ENCODE measurements at places on chromosomes 5 and 9. TPM values are rescaled to one million over a fixed set of nuclear protein-coding genes. Genes with fewer than 3 reads are reported as not detected.
A peak's percentile ranks its signal among the peaks of the same experiment; 100 is the strongest.

NTRK2 gene
- 37.9 TPM for total RNA-seq

SPATA31E1 gene
- total RNA-seq, result not detected

LHX6 gene
- total RNA-seq, result not detected

TICAM2 gene
- total RNA-seq, result 1.6 TPM

CDH12 gene
- not detected for total RNA-seq

PCDHB11 gene
- 4.4 TPM for total RNA-seq

GRCh38 chr9:85216601-85217000, 525.2 kb downstream of the AGTPBP1 start:
- H3K4me3 ChIP-seq, result no peak overlapping the region
- no peaks in the 10 kb centered on the region for H3K4me1 ChIP-seq
- no peak for DNase-seq

GRCh38 chr9:129319938-129320481, 141.9 kb upstream of the IER5L start:
- peak; percentile 12 for DNase-seq
- no peaks in the 10 kb centered on the region for H3K27me3 ChIP-seq

- H3K27ac ChIP-seq, result peak overlapping the region; percentile 76
- peaks cover 28% of the 10 kb centered on the region for H3K4me1 ChIP-seq
- no peak for DNase-seq
- peaks cover 8% of the 10 kb centered on the region for H3K36me3 ChIP-seq
- peak overlapping the region; percentile 91 for H3K4me3 ChIP-seq
Observed at GRCh38 chr9:129081388-129081904, 535 bp downstream of the DOLPP1 start.

DNA sequence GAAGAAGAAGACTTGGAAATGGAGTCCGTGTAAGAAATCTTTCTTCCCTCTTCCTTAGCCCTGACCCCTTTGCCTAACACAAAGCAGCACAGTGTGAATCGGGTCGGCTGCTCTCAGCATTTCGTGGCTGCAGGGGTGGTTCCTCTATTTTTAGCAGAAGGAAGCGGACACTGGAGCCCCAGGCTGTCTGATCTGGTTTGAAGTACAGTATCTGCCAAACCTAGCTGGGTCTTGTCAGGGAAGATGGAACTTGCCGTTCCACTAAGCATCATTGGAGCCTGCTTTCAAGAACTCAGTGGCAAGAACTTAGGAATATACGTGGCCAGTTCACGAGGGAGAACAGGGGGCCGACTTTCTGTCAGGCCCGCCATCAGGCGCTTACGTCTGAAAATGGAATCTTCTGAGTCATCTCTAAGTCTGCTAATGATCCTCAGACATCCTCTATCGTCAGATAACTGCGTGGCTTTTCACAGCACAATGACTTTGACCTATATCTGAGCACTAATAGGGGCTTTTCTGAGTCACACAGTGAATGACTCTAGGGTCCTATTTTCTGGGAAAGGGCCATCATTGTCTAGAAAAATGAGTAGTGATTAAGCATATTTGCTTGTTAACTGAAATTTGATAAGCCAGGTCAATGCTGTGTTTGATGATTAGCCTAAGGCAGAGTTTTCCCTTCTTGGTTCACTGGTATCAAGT, 43.3 kb upstream of the NCS1 start:
- H3K4me1 ChIP-seq, result no peaks in the 10 kb centered on the region
- H3K27me3 ChIP-seq, result no peaks in the 10 kb centered on the region
- H3K27ac ChIP-seq, result peak overlapping the region; percentile 5
- H3K4me3 ChIP-seq, result no peak overlapping the region
- H3K36me3 ChIP-seq, result peaks cover 18% of the 10 kb centered on the region
- peak; percentile 31 for DNase-seq

DNA sequence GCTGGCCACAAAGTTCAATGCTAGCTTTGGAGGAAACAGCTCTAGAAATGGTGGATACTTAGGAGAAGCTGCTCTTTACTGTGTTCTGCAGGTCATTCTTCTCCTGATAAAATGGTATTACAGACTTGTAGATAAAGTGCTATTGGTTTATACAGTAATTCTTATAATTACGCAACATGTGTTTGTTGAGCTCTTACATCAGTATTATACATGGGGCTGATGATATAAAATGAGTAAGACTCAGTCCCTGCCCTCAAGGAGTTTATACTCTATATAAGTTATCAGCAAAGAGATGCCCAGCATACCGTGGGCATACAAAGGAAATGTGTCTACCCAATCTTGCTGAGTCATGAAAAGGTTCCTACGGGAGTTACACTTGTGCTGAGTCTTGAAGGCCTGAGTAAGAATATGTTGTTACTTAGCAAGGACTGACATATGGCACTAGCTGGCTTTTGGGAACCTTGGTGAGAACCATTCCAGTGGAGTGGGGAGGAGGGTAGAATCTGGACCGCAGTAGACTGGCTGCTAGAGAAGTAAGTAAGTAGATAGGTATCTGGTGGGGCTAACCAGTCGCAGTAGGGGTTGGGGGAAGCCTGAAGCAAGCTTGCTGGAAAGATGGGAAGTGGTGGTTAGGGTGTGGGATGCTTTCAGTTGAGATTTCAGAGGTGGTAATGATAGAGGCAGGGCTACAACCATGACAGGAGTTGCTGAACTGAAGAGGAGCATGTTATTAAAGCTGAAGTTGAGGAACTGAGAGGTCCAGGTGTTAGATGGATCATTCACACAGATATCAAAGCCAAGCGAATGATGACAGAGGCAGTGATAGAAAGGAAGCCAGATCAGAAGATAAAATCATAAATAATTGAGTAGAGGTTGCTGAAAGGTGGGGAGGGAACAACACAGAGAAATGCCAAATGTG, 11.1 kb upstream of the TTC23L start:
- peaks cover 10% of the 10 kb centered on the region for H3K36me3 ChIP-seq
- no peak overlapping the region for H3K4me3 ChIP-seq
- no peaks in the 10 kb centered on the region for H3K4me1 ChIP-seq
- no peaks in the 10 kb centered on the region for H3K27me3 ChIP-seq
- H3K27ac ChIP-seq, result no peak overlapping the region
- no peak for DNase-seq

- no peak overlapping the region for H3K27ac ChIP-seq
- no peaks in the 10 kb centered on the region for H3K36me3 ChIP-seq
- no peak for DNase-seq
- H3K4me1 ChIP-seq, result no peaks in the 10 kb centered on the region
- H3K27me3 ChIP-seq, result no peaks in the 10 kb centered on the region
- H3K4me3 ChIP-seq, result no peak overlapping the region
Observed at GRCh38 chr9:7549249-7549648, 250.3 kb downstream of the DMAC1 start.

- H3K4me3 ChIP-seq, result no peak overlapping the region
- no peak overlapping the region for H3K27ac ChIP-seq
- no peaks in the 10 kb centered on the region for H3K36me3 ChIP-seq
- no peaks in the 10 kb centered on the region for H3K4me1 ChIP-seq
- H3K27me3 ChIP-seq, result no peaks in the 10 kb centered on the region
Observed at GRCh38 chr5:96530901-96531300, 97.9 kb upstream of the PCSK1 start.

- H3K4me1 ChIP-seq, result peaks cover 35% of the 10 kb centered on the region
- H3K36me3 ChIP-seq, result no peaks in the 10 kb centered on the region
- no peaks in the 10 kb centered on the region for H3K27me3 ChIP-seq
- H3K4me3 ChIP-seq, result no peak overlapping the region
- peak overlapping the region; percentile 33 for H3K27ac ChIP-seq
- DNase-seq, result no peak
Observed at GRCh38 chr5:11851416-11851815, 52.8 kb downstream of the CTNND2 start.

DNA sequence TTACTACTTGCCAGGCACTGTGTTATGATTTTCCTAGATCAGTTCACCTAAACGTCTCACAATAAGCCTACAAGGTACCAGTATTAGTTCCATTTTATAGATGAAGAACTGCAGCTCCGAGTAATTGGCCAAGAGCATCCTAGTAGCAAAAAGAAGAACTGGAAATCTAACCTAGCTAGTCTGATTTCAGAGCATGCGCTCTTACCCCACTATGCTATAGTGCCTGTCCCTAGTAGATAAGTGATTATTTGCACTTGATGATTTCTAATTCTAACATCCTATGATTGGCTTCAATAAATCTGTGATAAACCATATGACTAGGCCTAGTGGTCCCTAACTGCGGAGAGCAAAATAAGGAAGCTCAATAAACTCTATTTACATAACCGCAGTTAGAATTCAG, 7.1 kb upstream of the PLAC8L1 start:
- H3K27ac ChIP-seq, result no peak overlapping the region
- H3K4me3 ChIP-seq, result no peak overlapping the region
- no peaks in the 10 kb centered on the region for H3K36me3 ChIP-seq
